Activated naive CD4-positive, alpha-beta T cell treated with Interleukin-2 at 50 U/mL for 16 hours (primary cell): ENCODE measurements at places on chromosomes 4 and X.

DNA sequence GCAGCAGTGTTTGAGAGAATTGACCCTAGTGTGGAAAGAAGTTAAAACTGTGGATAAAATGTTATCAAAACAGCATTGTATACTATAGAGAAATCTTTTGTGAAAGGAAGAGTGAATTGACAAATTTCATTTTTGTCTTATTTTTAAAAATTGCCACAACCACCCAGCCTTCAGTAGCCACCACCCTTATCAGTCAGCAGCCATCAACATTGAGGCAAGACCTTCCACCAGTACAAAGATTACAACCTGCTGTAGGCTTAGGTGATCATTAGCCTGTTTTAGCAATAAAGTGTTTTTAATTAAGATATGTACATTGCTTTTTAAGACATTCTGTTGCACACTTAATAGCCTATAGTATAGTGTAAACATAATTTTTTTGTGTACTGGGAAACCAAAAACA lies 91.1 kb downstream of the NFKB1 start:
- DNase-seq = no peak

DNA sequence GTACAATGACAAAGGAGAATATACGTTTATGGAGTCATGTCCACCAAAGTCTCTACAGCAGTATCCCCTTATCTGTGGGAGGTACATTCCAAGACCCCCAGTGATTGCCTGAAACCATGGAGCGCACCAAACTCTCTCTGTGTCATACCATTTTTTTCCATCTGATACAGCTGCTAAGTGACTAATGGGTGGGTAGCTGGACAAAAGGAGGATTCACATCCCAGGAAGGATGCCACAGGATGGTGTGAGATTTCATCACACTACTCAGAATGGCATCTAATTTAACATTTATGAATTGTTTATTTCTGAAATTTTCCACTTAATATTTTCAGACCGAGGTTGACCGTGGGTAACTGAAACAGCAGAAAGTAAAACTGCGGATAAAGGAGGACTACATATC lies 49.8 kb upstream of the AGA start:
- DNase-seq = no peak

- no peak for DNase-seq
Measured at GRCh38 chr4:176814770-176815169, 22.0 kb upstream of the VEGFC start.

DNA sequence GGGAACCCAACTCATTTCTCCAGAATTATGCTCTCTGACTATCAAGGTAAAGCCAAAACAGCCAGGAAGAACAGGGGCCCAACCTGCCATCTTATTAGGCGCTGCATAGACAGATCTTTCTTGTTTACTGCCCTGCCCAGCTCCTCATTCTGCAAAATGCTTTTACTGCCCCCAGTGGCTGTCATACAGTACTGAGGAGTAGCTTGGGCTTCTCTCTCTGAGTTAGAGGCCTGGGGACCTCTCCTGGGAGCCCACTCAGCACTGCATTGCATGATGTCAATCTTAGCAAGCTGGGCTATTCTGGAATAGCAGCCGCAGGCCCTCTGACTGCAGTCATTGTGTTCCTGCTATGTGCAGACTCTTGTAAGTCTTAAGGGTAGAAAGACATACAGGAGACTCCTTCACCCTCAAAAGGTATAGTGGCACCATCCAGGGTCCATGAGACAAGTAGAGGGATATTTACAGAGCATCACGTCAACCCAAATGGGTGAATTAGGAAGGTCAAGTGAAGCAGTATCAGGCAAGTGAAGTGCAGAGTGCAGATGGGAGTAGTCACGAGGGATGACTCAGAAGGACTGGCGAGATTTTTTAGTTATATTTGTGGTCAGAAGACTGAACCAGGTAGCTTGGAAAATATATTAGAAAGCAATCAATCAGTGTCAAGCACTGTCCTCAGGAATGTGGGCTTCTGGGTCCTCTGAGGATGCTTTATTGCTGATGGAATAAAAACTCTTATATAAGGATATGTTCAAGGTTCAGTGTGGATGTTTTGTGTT lies 294.1 kb upstream of the SFRP2 start:
- DNase-seq = no peak

DNA sequence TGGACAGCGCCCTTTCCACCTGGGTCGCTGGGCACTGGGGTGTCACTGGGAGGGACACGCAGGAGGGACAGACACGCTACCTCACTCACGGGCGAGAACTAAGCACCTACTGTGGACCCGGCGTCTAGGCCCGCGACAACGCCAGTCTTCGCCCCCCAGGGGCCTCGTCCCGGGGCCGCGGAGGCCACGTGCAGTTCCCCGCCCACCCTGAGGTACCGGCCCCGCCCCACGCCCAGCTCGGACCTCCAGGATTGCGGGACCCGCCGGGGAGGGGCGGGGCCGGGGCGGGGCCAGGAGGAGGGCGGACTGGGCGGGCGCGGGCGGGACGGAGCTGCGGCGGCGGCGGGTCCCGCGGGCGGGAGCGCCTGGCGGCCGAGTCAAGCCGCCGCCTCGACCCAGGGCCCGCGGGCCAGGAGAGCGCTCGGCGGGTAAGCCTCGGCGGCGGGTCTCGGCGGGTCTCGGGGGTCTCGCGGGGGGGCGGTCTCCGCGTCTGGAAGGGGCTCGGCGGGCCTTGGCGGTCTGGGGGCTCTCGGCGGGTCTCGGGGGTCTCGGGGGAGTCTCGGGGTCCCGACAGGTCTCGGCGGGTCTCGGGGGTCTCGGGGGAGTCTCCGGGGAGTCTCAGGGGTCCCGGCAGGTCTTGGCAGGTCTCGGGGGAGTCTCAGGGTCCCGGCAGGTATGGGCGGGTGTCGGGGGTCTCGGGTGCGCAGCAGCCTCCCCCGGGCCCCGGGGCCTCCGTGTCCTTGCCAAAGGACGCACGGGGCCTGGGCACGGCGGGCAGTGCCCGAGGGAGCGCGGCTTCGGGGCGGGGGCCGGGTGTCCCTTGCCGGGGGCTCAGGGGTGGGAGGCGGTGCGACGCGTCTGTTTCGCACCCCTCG lies at the start of gene SH3BP2:
Gene SH3BP2 (plus strand): TSS at position 375 of the 875 bp plus-strand sequence. CDS start 27,533 bp downstream, outside the sequence.
- DNase-seq = peak; percentile 64

DNA sequence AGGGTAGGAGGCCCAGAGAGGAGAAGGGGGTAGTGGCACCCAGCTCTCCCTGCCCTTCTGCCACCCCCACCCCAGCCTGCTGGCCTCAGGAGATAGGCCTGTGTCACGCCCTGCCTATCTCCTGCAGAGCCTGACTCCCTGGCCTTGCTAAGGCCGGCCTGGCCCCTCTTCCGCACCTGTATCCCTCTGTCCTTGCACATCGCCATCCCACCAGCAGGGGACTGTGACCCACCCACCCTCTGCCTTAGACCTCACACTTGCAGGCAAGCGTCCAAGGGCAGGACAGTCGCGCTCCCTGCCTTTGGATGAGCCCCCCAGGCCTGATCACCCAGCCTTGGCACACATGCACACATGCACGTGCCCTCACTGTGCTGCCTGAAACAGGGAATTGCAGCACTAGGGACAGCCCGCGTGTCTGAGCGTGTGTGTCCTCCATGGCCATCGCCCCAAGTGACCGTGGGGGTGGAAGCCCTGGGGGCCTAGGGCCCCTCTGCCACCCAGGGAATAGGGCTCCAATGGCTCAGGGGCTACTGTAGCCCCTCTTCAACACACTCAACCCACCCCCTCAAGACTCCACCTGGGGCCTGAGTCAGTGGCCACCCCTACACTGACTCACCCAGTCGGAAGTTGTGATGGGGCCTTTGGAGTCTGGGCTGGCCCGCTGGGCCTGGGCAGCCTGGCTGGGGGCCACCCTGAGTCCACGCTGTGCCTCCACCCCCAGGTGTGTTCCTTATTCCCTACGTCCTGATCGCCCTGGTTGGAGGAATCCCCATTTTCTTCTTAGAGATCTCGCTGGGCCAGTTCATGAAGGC lies 2.1 kb downstream of the SLC6A8 start:
- DNase-seq = no peak

DNA sequence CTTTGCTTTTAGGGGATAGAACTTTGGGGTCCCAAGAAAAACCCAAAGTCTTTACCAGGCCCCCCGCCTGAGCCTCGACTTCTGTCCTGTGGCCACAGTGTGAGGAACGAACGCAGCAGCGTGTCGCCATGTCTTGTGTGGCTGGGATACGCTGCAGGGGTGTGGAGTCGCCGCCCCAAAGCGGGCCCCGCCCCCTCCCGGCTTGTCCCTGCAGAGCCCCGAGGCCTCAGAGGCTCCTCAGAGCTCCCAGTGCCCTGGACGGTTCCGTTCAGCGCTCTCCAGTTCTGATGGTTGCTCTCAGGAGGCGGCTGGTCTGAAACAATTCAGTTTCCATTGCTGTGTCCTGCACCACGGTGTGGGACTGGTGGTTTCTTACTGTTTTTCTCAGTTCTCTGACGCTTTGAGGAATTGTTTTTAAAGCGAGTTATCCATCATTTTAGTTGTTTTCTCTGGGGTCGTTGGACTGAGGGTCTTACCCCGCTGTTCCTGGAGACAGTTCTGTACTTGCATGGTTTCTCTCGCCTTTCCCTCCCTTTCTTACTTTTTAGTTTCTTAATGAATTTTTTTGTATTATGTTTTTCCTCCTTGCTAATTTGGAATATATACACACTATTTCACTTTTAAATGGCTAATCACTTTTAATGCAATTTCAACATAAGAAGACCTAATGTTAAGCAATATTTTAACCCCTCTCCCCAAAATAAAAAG lies 1.6 kb upstream of the IDUA start:
- DNase-seq = peak; percentile 78

DNA sequence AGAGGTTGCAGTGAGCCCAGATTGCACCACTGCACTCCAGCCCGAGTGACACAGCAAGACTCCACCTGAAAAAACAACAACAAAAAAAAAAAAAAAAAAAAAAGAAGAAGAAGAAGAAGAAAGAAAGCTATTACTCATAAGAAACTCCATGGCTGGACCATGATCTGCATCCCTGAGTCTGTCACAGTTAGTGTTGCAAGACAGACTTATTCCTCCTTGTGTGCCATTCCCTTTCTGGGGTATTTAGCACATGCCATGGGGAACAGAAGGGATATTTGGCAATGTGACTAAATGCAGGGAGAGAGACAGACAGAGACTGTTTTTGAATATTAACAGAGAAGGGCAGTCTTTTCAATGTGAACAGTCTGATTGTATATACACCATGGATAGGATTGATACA lies 16.7 kb upstream of the PDS5A start:
- DNase-seq = no peak

- no peak for DNase-seq
Measured at GRCh38 chr4:48930654-48931053, 24.1 kb upstream of the OCIAD2 start.

DNA sequence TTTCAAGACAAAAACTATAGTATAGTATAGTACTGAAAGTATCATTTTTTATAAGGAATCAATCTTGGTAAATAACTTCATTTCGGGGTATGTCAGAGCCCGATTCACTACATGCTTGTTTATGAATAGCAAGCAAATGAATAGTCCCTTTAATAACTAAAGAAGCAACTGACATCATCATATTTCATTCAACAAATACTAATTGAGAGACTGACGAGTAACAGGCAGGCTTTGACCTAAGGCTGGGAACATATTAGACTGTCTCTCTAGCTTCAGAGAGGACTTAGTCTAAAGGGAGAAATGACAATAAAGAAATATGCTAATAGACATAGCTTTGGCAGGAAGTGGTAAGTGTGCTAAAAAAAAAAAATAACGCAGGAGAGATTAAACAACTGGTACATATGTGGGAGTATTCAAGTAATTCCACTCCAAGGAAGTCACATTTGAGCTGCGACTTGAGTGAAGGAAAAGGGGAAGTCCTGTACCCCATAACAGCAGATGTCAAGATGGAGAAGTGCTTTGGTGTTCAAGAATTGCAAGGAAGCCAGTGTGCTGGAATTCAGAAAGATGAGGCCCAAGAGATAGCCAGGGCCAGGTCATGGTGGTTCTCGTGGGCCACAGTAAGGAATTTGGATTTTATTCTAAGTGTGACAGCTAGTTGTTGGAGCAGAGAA lies 284.9 kb downstream of the FBXO8 start:
- no peak for DNase-seq

DNA sequence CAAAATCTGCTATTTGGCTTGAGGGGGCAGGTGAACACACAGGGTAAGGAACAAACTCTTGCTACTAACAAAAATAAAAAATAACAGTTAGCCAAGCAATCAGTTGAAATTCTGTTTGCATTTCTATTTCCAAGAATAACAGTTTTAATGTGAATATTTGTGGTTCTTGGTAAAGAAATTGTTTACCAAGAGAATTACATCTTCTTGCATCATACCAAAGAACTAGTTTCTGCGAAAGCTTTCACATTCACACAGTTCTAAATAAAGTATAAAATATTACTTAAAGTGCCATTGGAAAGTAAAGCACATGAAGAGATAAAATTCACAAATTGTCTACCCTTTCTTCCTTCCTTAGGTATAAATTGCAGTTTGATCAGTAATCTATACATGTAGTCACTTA lies 54.4 kb downstream of the KLHL4 start:
- no peak for DNase-seq

DNA sequence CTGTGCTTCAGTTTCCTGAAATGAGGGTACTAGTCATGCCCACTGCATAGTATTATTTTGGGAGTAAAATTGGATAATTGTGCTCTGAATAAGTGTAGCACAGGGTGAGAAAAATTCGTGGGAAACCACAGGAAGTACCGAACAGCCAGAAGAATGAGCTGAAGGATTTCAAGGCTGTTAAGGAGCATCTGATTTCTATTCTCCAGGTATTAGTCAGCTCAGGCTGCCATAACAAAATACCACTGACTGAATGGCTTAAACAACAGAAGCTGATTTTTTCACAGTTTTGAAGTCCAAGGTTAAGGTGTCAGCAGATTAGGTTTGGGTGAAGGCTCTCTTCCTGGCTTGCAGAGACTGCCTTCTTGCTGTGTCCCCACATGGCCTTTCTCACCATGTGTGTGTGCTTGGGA lies 41.9 kb downstream of the WWC2 start:
- no peak for DNase-seq

DNA sequence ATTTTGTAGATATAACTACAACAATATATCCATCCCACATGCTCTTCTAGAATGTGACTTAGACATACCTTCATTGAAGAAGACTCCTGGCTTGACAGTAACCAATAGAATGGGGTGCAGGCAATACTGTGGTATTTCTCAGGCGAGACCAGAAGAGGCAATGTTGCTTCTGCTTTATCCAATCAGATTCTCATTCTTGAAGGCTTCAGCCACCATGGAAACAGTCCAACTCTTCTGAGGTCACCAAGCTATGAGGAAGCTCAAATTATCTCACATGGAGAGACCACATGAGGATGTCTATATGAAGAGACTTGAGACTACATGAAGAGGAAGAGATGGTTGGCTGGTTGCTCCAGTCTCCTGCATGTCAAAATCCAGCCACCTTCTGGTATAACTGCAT lies 469.9 kb downstream of the PCDH10 start:
- no peak for DNase-seq

GRCh38 chr4:38968668-38969067 lies 63.5 kb downstream of the TMEM156 start:
- DNase-seq = no peak

DNA sequence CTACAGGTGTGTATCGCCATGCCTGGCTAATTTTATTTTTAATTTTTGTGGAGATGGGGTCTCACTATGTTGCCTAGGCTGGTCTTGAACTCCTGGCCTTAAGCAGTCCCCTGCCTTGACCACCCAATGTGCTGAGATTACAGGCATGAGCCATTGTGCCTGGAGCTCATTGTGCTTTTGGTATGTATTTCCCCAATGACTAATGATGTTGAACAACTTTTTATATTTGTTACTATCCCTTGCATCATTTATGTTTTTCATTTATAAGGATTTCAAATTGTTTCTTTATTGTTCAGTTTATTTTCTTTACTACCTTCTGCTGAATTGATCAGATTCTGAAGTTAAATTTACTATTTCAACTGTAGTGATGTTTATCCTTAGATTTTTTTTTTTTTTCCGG lies 199.7 kb downstream of the CEP135 start:
- DNase-seq = no peak
